ENCODE measurements at places on chromosomes 13 and 19. TPM values are rescaled to one million over a fixed set of nuclear protein-coding genes. Genes with fewer than 3 reads are reported as not detected.

NBEA gene
- total RNA-seq = 3.5 TPM

ZNF546 gene
- 3.9 TPM for total RNA-seq

MZF1 gene
- total RNA-seq = 16.1 TPM

- no peak for DNase-seq
Measured at GRCh38 chr13:101736566-101736965, 284.1 kb downstream of the ITGBL1 start.

- DNase-seq = no peak
Measured at GRCh38 chr19:27971071-27971470, 1241.9 kb downstream of the UQCRFS1 start.

GRCh38 chr19:30344446-30345425 lies 27.4 kb upstream of the ZNF536 start:
- DNase-seq = no peak

DNA sequence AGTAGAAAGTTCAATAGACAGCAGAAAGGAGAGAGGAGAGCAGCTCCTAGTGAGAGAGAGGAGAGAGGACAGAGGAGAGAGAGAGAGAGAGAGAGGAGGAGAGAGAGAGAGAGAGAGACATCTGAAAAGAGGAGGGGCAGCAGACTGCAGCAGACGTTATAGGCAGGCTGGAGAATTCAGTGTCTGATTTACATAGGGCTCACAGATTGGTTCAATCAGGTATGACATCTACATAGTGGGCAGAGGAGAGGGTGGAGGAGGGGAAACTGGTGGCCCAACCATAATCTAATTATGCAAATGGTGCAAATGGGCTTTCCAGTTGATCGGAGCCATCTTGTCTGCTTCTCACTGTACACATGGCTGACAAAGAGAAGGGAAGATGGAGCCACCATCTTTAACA lies 221.3 kb upstream of the TRPC4 start:
- DNase-seq = no peak

GRCh38 chr13:42574435-42575311 lies 721 bp downstream of the TNFSF11 start:
- DNase-seq = no peak

GRCh38 chr19:12034620-12035019 lies 859 bp downstream of the ZNF433 start:
- peak; percentile 7 for DNase-seq

DNA sequence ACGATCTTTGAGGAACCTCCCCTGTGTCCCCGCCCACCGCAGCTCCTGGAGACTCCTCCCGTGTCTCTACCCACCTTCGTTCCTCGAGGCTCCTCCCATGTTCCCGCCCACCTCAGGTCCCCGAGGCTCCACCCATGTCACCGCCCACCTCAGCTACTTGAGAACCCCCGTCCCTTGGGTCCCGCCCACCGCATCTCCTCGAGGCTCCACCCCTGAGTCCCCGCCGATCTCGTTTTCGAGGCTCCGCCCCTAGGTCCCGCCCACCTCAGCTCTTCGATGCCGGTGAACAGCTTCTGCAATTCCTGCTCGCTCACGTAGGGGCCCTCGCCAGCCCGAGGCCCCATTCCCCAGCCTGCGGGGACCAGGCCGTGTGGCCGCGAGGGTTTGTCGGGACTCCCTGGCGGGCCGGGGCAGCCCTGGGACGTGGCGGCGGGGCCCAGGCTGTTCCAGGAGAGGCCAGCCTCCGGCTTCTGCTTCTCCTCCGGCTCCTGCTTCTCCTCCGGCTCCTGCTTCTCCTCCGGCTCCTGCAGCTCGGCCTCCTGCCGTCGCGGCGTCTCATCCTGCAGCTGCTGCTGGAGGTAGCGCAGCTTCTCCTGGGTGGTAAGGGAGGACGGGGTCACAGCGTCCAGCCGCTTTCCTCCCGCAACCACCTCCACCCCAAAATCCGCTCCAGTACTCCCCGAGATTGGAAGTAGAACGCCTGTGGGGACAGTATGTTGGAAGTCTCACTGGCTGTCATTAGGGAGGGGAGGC lies 16.7 kb downstream of the TSKS start:
- peak; percentile 69 for DNase-seq

GRCh38 chr13:113629866-113630265 lies 28.1 kb downstream of the ATP4B start:
- DNase-seq = no peak

- DNase-seq = peak; percentile 19
Measured at GRCh38 chr13:112943309-112944125, 25.5 kb upstream of the MCF2L start.

DNA sequence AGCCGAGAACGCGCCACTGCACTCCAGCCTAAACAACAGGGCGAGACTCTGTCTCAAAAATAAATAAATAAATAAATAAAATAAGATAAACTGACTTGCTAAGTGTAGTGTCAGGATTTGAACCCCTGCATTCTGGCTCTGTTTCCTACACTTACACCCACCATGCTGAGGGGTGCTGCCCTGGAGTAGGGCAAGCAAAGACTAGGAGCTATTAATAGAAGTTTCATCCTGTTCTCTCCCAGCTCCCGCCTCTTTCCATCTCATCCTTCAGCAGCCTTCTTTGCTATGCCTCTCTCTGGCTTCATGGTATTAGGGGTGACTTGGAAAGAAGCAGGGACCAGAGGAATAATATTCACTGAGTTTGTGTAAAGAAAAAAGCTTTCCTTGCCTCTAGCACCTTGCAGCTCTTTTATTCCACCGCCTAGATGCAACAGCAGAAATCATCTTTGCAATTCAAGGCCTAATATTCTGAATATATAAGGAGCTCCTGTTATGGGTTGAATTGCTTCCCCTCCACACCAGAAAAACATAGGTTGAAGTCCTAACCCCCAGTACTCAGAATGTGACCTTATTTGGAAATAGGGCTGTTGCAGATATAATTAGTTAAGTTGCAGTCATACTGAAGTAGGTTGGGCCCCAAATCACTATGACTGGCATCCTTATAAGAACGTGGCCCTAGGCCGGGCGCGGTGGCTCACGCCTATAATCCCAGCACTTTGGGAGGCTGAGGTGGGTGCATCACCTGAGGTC lies 8.7 kb upstream of the PLAUR start:
- DNase-seq = no peak
